Keratinocyte (primary cell): ENCODE measurements at places on chromosomes 1 and 21.
A peak's percentile ranks its signal among the peaks of the same experiment; 100 is the strongest.

- peak; percentile 64 for DNase-seq
These were observed 12.6 kb downstream of the NPL start for GRCh38 chr1:182802006-182802803.

DNA sequence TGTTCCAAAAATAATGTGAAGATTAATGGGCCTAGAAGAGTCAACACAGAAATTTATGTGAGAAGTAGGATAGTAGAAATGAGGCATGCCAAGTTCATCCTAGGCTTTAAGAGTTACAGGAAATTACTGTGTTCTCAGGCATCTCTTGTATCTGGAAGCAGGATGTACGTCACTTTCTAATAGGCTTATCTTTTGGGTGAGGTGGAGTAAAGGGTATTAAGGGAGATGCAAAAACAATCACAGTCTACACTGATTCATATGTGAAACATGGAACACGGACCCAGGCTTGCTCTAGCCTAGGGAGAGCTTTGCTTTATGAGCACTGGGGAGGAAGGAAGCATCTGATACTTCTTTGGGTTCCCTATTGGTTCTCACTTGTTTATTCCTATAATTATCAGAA is 84.5 kb upstream of the RGS4 start:
- DNase-seq, result no peak

DNA sequence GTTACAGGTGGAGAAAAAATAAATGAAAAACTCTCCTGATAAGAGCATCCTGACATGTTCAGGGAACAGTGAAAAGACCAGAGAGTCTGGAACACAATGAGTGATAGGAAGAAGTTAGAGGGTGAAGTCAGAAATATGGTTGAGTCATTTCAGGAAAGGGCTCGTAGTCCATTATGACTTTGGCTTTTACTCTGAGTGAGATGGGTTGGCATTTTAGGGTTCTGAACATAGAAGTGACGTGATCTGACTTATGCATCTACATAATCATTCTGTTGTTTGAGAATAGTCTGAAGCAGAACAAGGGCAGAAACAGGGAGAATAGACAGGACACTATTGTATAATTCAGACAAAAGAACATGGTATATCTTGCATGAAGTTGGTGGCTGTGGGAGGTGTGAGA is 5.8 kb downstream of the HMCN1 start:
- no peak for DNase-seq

GRCh38 chr21:35316456-35316855 is 267.4 kb upstream of the RUNX1 start:
- DNase-seq, result no peak

GRCh38 chr1:230863449-230863848 is 4.9 kb downstream of the C1orf198 start:
- no peak for DNase-seq

DNA sequence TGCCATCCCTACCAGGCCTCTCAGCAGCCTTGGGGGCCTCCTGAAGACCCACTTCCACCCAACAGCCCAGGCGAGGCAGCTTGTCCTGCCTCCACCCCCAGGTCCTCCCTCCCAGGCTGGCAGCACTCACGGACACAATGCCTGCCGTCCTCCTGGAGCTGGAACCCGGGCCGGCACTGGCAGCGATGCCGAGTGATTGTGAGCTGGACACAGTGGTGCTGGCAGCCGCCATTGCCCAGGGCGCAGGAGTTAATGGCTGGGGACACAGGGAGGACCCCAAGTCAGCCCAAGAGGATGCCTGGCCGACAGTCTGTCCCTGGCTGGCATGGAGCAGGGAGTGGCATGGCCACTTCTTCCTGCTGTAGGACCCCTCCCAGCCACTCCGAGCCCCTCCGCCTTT is 60.8 kb downstream of the ARHGEF16 start:
- DNase-seq, result no peak

DNA sequence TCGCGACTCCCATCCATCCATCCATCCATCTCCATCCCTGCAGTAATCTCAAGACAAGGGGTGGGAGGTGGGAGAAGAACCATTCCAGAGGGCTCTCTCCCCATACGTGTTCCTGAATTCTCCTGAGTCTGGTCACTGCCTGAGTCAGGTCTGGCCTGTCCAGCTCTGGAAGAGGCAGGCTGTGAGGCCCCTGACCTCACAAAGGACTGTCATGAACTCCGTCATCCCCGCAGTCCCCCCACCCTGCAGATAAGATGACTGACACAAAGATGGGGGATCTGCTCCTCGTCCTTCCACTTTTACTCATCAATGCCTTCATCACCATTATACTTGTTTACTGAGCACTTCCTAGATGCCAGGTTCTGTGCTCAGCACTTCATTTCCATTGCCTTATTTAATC is 1.6 kb upstream of the MAP7D1 start:
- no peak for DNase-seq

GRCh38 chr1:206508956-206509355 is 1.6 kb downstream of the RASSF5 start:
- DNase-seq, result no peak

DNA sequence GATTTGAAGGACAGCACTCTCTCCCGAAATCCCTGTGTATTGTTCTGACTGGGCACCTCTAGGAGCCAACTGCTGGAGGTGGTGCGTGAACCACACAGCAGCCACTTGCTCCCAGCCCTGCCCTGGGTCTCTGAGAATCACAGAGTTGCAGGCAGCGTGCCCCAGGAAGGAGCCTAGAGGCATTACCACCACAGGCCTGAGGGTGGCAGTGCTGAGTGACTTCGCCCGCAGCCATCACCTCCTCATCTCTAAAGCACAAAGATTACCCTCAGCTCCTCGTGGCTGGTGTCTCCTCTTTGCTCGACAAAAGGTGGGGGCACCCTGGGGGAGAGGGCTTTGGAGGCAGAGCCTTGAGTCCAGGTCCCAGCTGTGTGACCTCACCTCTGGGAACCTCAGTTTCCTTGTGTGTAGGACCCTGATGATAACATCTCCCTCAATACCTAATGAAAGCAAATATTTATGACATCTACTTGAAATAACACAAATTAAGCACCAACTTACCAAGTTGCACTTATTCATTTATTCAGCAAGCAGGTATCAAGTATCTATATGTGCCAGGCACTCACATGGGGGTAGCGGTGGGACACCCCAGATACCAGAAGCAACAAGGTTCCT is 86.3 kb downstream of the VWA5B1 start:
- no peak for DNase-seq

DNA sequence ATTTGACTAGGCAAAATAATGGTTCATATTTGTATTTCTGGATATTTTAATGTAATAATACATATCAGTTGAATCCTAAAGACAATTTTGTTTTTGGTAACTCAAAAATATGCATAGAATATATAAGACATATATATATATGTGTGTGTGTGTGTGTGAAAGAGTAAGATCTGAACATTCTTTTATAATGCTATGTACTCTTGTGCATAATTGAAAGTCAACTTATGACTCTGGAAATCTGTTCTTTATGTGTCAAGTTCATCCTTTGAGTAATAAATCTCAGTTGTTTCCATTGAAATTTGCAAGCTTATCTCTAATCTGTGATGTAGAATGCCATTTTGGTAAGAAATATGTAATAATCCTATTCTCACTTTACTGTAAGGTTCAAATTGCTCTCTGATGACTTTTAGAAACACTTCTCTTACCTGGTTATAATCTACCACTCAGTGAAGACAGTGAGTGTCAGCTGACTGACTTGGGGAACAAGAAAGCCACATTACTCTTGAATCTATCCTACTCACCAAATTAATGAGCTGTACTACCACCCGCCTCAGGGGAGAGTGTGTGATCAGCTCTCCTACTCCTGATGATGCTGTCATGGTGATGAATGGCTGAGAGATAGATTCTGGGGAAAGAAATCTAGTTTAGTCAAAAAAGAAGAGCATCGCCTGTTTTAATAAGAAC is 15.0 kb upstream of the NEK7 start:
- DNase-seq, result no peak

GRCh38 chr1:228827019-228827418 is 91.7 kb downstream of the RHOU start:
- no peak for DNase-seq

DNA sequence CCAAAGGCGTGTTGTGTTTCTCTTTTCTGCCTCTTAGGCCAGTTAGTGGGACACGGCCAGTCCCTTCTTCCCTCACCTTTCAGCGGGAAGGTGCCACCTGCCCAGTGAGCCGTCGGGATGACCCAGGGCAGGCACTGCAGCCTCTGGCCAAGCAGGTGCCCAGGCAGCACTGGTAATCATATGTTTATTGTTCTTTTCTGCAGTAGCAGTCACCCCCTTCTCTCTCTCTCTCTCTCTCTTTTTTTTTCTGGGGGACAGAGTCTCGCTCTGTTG is 38.2 kb downstream of the CRYAA start:
- no peak for DNase-seq

GRCh38 chr1:71461416-71461815 is 380.6 kb upstream of the ZRANB2 start:
- DNase-seq, result no peak

- DNase-seq, result no peak
These were observed 252.5 kb upstream of the IRF2BP2 start for GRCh38 chr1:234862360-234862943.

DNA sequence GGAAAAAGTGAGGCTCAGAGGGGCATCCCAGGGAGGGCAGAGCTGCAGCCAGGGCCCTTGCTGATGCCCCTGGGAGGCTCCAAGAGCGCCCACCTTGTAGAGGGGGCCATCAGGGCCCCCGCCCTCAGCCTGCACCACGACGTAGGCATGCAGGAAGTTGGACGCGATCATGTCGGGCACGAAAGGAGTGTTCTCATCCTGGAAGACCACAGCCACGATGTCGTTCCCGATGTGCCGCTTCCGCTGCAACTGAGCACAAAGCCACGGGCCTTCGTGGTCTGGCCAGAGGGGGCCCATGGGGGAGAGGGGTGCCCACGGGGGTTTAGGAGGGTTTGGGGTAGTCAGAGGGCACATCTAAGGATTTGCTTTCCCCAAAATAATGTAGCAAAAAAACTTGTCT is 59.1 kb downstream of the RAP1GAP start:
- DNase-seq, result no peak

DNA sequence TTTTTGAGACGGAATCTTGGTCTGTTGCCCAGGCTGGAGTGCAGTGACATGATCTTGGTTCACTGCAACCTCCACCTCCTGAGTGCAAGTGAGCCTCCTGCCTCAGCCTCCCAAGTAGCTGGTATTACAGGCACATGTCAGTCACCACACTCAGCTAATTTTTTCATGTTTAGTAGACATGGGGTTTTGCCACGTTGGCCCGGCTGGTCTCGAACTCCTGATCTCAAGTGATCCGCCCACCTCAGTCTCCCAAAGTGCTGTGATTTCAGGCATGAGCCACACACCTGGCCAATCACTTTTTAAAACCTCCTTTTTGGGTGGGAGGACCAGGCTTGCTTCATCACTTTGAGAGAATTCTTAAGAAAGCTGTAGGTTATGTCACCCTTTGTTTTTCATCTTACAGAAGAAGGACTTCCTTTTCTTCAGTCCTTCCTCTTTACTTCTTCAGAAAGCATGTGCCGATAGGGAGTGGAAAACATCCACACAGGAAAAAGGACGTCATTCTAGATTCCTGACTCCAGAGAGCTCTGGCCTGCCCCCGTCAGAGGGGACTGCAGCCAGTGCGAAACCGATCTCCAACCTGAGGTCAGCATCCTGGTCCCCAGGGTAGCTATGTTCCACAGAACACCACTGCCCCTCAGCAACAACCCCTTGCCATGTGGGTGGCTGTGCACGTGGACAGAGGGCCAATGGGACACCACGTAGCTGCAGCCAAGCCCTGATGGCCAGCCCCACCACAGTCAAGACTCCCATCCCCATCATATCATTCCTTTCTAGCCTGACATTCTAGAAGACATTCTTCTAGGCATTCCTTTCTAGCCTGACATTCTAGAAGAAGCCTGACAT is 21.9 kb downstream of the NCF2 start:
- DNase-seq, result no peak

DNA sequence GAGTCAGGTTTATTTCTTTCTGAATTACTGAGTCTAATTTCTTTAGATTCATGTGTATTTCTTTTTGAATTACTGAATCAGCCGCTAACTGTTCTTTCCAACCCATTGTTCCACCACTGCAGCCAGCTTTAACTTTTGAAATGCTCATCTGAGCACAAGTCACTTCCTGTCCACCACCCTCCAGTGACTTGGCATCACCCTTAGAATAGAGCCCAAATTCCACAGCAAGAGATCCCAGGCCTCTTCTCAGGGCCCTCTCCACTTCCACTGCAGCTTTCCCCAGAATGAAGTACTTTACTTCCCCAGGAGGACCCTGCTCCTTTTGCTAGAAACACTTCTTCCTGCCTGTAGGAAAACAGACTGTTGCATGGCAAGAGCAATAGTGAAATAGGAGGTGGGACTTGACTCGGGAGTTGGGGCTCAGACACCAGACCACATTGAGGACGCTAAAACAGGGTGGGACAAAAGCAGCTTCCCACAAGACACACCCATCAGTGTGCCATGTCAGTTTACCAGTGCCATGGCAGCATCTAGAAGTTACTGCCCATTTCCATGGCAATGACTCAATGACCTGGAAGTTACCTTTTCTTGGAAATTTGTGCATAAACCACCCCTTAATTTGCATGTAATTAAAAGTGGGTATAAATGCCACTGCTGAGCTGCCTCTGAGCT is 56.5 kb upstream of the ADAR start:
- DNase-seq, result no peak

DNA sequence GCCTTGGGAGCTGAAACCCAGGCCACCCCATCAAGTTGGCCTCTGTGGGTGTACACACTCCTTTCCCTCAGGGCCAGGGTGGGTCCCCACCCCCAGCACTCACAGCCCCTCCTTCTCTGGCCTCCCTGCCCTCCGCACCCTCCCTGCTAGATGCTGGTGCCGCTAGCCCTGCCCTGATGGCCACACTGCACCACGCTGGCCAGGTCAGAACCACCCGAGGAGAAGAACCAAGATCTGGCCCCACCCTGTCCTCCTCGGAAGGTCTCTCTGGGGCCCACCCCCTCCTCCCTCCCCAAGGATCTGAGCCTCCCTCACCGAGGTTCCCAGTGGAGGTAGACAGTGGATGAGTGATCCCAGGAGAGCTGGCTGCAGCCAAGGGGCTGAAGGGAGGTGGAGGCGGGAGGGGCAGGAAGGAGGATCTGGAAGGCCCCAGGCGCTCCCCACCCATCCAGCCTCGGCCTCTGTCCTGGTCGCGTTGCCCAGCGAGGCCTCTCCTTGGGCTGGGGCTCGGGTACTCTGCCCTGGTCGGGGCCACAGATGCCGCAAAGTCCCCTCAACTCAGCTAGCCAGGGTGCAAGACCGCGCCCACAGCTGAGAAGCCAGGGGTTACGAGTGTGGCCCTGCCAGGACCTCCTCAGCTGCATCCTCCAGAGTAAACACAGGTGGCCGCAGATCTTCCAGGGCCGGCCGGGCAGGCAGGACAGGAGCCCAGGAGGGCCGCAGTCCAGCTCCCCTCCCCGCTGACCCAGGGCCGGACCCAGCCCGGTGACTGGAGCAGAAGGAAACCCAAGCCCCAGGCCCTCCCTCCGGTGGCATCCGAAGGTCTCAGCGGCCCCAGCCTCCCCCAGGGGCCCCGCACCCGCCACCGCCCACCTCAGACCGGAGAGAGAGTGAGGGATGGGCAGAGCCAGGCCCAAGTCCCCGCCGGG is 5.2 kb downstream of the B3GALT6 start:
- no peak for DNase-seq

- DNase-seq, result no peak
These were observed 180.8 kb downstream of the NPHP4 start for GRCh38 chr1:5811419-5811818.
